ENCODE measurements at places on chromosomes 13 and 19.

DNA sequence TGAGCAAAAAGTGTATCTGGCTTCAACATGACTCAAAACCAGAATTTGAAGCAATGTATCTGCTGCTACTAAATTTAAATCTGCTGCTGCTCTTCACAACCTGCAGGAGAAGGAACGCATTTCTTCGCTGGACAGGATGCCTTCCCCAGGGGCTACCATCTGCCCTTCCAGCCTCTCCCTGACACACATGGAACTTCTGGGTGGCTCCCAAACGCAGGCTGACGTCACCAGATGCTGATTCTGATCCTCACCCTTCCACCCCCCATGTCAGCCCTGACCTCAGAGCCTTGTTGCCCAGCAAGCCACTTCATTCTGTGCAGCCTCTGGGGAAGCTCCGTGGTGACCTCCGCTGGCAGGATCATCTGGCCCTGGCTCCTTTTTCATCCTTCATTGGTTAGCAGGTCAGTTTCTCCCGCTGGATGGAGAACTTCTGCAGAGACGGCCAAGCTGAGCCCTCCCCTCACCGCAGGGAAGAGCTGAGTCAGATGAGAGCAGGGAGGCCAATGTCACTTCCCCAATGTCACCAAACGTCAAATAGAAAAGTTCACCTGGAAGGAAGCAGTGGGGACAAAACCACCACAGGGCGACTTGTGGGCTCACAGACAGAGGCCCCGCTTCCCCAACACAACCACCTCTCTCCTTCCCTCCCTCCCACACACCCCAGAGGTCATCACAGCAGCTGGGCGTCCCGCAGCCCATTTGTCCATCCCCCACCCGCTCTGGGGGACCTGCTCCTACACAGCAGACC, 14.0 kb upstream of the RAB20 start:
- peak; percentile 88 for DNase-seq

- no peak for DNase-seq
Measured at GRCh38 chr13:31367410-31367809, 167.6 kb downstream of the B3GLCT start.

- no peak for DNase-seq
Measured at GRCh38 chr19:43318796-43319314, 34.6 kb upstream of the CD177 start.

- no peak for DNase-seq
Measured at GRCh38 chr19:41908724-41909464, 19.4 kb downstream of the ERFL start.

GRCh38 chr19:35445826-35446593, 2.0 kb upstream of the FFAR2 start:
- peak; percentile 43 for DNase-seq

DNA sequence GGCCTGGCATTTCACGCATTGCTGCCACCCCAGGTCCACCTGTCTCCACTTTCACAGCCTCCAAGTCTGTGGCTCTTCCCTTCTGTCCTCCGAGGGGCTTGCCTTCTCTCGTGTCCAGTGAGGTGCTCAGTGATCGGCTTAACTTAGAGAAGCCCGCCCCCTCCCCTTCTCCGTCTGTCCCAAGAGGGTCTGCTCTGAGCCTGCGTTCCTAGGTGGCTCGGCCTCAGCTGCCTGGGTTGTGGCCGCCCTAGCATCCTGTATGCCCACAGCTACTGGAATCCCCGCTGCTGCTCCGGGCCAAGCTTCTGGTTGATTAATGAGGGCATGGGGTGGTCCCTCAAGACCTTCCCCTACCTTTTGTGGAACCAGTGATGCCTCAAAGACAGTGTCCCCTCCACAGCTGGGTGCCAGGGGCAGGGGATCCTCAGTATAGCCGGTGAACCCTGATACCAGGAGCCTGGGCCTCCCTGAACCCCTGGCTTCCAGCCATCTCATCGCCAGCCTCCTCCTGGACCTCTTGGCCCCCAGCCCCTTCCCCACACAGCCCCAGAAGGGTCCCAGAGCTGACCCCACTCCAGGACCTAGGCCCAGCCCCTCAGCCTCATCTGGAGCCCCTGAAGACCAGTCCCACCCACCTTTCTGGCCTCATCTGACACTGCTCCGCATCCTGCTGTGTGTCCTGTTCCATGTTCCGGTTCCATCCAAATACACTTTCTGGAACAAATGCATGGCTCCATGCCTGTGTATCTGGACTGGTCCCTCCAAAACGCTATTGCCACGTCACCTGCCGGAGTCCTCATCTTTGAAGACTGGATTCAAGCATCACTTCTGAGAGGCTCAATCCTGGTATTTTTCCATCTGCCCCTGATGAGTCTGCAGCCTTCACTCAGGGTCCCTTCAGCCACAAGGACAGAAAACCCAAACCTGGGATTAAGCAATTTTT, 10.7 kb upstream of the DHDH start:
- no peak for DNase-seq

- no peak for DNase-seq
Measured at GRCh38 chr19:14826006-14826405, 9.0 kb downstream of the OR7A5 start.

- DNase-seq, result peak; percentile 56
Measured at GRCh38 chr19:3178973-3179738, 587 bp downstream of the S1PR4 start.

DNA sequence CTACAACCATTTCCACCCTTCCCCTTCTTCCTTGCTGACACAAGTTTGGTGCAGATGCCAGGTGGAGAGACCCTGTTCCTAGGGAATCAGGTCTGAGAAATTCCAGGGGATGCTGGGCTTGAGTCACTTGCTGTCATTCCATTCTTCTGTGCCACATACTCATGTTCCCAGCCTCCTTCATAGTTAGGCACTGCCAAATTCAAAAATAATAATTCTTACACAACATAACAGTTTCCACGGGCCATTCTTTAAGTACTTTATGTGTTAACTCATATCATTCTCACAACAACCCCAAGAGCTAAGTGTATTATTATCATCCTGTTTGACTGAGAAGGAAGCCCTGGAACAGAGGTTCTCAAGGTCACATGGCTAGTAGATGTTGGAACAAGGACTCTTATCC, 27.1 kb upstream of the POMP start:
- DNase-seq, result no peak

DNA sequence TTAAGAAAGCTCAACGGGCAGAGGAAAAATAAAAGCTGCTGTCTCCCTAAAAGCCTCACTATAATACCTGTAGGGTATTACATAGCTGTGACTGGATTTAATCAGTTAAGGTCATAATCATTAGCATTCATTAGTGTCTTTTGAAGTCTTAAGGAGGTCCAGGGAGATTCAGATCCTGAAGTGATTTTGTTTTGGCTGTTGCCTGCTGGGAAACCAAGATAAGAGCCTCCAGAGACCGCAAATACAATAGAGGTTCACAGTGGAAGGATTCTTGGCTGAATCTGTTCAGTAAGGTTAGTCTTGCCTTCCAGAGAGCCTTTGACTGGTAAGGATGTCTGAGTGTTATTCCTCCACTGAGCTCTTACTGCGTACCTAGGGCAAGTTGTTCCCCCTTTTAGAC, 54.0 kb upstream of the TNFRSF19 start:
- DNase-seq, result no peak

- peak; percentile 60 for DNase-seq
Measured at GRCh38 chr19:10961073-10961860, 437 bp downstream of the SMARCA4 start.

DNA sequence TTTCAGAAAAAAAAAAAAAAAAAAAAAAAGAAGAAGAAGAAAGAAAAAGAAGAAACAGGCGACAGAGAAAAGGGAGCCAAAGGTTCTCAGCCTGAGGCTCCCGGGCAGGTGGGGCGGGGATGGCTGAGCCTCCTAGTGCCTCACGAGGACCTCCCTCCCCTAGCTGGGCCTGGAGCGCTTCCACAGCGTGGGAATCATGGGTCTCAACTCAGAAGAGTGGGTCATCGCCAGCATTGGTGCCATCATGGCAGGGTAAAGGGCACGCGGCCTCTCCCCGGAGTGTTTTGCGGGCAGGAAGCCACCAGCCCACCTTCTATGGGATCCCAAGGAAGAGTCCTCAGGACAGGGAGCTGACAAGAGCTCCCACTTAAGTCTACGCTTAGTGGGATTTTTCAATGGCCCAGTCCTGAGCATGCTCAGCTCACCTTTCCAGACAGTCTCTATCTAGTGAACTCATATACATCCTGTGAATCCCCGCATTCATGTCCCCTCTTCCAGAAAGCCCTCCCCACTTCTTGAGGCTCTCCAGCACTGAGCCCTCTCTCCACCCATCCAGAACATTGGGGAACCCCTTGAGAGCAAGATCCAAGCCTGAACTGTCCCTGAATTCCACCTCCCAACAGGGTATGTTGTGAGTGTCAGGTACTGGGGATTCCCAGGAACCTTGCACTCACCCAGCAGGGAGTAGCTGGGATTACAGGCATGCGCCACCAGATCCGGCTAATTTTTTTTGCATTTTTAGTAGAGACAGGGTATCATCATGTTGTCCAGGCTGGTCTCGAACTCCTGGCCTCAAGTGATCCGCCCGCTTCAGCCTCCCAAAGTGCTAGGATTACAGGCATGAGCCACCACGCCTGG, 69.6 kb downstream of the ACSBG2 start:
- no peak for DNase-seq

DNA sequence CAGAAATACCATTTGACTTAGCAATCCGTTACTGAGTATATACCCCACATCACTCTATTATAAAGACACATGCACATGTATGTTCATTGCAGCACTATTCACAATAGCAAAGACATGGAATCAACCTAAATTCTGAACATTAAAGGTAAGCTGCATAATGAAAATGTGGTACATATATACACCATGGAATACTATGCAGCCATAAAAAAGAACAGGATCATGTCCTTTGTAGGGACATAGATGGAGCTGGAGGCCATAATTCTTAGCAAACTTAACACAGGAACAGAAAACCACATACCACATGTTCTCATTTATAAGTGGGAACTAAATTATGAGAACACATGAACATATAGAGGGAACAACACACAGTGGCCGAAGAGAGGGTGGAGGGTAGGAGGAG, 85.2 kb downstream of the NDFIP2 start:
- no peak for DNase-seq

- no peak for DNase-seq
Measured at GRCh38 chr13:23377579-23377978, 55.9 kb downstream of the SACS start.

DNA sequence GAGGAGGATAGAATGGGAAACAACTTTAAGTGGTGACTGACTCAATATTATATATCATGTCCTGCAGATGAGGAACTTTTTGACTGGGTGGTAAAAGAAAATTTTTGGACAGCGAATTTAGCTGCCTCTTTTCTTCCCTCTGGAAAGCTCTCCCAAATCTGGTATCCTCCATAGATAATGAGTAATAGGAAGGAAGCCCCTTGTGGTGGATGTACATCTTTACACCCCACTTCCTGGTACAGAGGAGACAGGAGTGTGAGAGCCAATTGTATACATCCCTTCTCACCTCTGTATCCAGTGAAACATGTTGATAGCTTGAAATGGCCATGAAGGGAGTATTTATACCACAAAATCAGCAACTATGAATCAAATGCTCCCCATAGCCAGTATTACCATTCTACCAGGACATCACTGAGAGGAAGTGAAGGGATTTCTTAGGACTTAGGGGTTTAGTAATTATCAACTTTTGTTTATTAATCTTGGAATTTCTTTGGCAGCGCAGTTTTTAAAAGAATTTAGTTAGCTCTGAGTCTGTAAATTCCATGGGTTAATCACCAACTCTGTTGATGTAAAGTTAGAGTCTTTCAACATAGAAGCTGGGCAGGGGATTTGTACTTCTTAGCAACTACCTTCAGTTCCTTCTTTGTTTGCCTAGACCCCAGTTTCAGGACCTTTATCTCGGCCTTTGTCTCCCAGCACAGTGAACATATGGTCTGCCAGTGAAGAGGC, 17.0 kb upstream of the TDRD3 start:
- DNase-seq, result no peak

GRCh38 chr19:39187552-39187943, 9.2 kb upstream of the NCCRP1 start:
- no peak for DNase-seq

- DNase-seq, result no peak
Measured at GRCh38 chr19:4061178-4061682, 5.5 kb downstream of the ZBTB7A start.

- DNase-seq, result peak; percentile 26
Measured at GRCh38 chr13:61410669-61411297, 4.9 kb downstream of the PCDH20 start.

DNA sequence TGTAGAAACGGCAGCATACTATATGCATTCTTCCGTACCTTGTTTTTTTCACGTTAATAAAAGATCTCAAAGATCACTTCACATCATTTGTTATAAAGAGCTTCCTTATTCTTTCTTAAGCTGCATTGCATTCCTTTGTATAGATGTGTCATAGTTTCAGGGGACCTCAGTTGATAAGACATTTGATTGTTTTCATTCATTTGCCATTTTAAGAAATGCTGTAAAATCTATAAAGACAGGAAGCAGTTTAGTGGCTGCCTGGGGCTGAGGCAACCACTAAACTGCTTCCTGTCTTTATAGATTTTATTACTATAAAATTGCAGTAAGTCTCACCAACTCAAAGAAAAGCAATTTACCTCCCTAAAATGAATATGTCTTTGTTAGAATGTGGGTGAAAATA, 59.4 kb downstream of the ZDHHC20 start:
- DNase-seq, result peak; percentile 57

DNA sequence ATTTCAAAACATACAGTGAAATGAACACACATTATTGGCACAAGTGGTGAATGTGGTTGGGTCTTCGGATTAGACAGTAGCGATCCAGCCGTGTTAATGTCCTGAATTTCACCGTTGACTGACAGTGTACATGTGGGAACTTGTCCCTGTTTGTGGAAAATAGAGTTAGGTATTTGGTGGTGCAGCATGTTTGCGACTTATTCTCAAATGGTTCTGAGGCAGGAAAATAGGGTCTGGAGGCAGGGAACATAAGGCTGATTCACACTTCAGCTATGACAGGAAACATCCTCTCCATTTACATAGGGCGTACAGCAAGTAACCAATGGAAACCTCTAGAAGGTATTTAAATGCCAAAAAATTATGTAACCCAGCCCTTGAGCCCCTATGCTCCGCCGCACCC, 4.2 kb downstream of the LGALS7B start:
- DNase-seq, result no peak
